ENCODE measurements at places on chromosomes 3 and 15.

- DNase-seq = no peak
Measured at GRCh38 chr15:43104426-43104825, 1.4 kb downstream of the UBR1 start.

DNA sequence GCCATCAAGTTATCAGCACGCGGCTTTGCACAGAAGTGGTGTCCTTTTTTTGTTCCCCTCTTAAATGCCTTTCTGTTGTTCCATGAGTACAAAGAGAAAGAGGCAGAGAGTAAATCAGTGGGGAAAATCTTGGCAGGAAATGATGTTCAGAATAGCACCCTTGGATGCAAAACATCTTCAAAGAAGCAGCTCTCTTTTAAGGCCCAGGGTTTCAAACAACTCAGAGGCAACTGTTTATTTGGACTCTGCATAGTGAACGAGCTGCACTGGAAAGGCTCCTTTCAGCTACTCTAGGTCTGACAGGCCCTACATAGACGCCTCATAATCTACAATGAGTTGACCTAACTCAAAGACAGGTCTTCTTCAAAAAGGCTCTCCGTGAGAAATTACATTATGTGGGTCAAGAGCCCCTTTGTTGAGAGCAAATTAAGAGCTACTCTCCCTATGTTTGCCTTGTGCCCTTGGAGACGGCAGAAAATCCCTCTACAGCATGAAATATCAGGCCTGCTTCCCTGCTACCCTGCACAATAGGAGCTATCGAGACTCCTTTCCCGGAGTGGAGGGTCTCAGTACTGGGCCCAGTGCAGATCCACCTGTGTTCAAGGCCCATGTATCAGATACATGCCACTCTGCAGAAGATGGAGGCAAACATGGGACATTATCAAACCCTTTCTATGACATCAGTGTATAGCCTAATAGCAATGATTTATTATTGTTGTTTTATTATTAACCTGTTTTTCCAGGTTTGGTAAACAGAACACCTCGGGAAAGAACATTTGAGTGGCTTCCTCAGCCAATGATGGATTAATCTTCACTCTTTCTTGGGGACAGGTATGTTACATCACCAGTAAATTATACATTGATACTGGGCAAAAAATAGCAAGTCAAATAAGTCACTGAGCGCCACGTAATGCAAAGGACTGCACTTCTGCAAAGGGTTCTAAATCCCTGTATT is 53.1 kb downstream of the HEG1 start:
- DNase-seq = no peak

DNA sequence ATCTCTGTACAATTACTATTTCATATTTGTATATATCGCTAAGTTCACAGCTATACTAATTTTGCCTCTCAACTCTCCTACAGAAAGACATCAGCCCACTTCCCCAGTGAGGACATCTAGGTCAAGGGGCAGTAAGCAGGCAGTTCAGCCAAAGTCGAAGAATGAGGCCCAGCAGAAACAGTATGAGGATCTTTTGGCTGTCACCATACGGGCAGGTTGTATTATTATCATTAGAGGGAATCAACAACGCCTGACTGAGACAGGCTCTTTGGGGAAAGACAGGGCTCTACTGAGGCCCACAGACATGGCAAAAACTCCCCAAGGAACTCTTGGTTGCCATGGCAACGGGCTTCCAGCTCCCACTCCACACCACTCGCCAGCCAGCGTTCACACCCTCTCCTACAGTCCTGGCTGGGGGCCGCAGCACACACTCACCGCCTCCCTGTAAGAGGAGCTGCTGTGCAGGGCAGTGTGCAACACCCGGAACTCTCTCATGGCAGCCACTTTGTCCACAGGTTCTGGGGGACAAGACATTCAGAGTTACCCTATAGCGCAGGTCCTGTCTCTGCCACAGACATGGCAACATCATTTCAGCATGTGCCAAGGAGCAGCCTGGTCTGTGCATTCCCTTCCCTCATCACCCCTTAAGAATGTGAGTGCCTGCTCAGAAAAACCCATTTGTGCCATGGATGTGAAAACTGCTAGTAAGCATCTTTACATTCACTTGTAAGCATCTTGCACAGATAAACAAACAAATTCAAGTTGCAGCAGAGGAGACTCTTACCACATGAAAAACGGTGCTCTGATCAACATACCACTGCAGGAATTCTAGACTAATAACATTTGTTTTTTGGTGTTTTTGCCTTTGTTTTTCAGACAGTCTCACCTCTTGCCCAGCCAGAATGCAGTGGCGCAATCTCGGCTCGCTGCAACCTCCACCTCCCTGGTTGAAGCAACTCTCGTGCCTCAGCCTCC is 8.8 kb downstream of the UBL7 start:
- DNase-seq = no peak

- DNase-seq = no peak
Measured at GRCh38 chr3:18393906-18394305, 31.2 kb downstream of the SATB1 start.

GRCh38 chr15:95946241-95946640 is 384.3 kb upstream of the NR2F2 start:
- no peak for DNase-seq

DNA sequence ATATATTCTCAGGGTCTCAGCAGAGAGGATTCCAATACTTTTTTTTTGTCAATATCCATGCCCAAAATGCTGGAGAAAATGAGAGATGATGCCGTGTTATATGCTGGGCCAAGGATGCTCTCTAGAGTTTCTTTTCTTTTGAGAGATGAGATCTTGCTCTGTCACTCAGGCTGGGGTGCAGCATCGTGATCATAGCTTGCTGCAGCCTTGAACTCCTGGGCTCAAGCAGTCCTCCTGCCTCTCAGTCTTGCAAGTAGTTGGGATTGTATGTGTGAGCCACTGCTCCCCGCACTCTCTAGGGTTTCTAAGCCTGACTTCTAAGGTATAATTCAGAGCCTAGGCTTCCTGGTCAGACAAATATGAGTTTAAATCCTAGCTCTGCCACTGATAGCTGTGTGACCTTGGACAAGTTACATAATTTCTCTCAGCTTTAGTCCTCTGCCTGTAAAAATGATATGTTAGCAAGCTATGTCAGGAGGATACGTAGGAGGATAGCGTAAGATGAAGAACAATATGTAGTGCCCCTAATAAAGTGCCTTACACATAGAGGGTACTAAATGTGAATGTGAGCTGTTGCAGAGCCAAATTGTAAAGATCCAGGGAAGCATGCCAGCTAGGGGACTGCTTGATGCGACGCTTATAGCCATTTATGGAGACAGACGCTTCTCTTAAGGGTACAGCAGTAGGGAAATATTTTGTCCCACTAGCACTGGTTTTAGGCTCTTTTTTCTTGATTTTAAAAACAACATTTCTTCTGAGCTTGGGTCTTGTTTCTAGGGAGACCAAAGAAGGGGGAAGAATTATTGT is 7.4 kb downstream of the STARD9 start:
- DNase-seq = no peak

GRCh38 chr3:156750191-156750873 is 75.8 kb upstream of the LEKR1 start:
- DNase-seq = no peak

DNA sequence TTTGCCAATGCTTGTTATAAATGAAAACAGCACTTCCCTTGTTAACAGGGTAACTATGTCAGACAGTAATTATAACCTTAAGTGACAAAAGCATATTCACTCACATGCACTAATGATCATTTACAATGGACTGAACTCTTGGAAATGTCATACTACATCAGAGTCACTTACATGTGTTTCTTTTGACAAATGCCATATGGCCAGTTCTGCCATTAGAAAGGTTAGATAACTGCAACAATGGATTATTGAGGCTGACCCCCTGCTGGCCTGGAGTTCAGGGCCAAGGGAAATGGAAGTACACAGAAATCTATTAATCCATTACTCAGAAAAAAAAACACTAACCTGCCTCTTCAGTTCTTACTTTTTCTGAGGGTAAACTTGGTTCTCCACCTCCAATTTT is 313.4 kb downstream of the CNTN3 start:
- DNase-seq = no peak

DNA sequence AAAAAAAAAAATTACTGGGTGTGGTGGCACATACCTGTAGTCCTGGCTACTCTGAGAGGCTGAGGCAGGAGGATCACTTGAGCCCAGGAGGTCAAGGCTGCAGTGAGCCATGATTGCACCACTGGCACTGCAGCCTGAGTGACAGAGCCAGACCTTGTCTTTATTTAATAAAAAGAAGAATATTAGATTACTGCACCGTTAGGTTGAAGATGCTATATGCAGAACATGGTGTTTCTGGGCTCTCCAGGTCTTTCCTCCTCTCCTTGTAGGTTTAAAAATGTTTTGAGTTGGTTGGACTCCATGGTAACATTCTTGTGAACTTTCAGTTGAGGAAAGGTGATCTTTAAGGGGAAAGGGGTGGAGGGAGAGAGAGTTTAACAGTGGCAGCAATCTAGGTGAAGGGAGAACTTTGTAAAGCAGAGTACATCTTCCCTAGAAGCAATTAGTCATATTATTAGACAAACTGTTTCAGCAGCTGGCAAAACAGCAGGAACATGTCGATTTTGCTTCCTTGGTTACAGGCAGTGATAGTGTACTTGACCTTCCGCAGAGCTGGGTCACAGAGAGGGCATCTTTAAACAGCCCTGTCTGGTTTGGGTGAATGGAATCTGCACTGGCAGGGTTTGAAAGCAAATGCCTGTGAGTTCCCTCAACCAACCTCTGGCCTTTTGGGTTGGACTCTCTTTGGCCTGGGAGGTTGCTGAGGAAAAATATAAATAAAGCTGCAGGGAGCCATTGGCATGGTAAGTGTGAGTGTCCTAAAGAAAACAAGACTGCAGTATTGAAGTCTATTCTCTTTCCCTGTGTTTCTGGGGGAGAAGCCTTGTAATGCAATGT is 42.8 kb downstream of the NR2C2 start:
- no peak for DNase-seq
